ENCODE measurements at places on chromosomes 5 and 9.

GRCh38 chr9:116629634-116630033, 57.5 kb upstream of the TRIM32 start:
- no peak for DNase-seq

DNA sequence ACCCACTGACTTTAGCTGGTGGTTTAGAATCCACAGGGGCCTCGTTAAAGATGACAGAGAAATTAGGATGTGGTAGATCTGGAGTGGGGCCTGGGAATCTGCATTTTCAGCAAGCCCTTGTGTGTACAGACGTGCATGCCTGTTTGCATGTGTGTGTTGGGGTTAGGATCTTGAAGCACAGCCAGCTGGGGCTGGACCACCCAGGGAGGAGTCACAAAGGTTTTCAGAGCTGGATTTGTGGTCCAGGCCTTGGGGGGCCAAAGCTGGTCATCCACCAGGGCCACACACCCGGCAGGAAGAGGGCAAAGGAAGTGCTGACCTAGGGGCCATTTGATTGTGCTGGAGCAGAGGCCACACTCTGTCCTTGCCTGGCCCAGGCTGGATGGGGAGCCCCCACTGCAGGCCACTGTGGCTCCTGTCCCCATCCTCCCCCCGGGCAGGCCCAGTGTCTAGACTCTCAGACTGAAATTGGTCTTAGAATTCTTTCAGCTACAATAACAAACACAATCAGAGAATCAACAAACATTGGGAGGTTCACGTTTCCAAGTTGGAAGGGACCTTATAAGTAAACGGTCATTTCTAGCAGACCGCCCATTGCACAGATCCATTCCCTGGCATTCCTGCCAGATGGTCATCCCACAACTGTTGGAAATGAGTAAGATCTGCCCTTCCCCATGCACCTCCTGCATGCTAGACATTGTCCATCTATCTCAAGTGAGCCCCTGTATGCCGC, 10.3 kb downstream of the CDX1 start:
- DNase-seq = no peak

- DNase-seq = no peak
Measured at GRCh38 chr9:124320062-124320973, 62.6 kb downstream of the NEK6 start.

- DNase-seq = no peak
Measured at GRCh38 chr5:133716532-133717183, 104.3 kb upstream of the FSTL4 start.

DNA sequence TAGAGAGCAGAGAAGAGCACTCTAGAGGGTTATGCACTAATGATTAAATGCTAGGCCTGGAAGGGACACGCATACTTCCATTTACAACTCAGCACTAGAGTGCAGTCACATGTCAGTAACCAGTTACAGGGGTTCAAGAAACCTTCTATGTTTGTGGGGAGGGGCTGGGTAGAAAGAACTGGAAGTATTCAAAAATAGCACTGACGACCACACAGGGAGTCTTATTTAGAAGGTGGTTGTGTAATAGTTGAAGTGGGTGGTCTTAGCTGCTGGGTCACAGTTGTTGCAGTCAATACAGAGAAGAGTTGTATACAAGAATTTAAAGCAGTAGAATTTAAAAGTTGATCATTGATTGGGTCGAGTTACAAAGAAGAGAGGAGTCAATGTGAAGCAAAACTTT, 15.4 kb downstream of the AOPEP start:
- no peak for DNase-seq

DNA sequence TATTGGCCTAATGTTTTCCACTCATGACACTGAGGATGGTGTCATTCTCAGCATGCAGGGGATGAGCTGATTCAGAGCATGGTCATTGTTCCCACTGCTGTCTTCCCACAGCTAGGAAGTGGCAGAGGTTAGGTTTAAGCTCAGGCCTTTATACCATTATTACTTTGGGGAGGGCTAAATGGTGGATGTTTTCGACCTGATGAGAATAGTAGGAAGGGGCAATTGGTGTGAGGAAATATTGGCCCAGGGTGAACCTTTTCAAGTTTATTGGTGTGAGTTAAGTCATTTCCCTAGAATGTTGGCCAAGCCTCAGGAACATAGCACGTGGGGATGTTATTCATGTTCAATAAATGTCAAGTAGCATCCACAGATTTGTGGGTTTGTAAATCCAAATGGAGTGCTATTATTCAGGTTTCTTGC, 59.6 kb downstream of the ARHGAP26 start:
- no peak for DNase-seq

- DNase-seq = no peak
Measured at GRCh38 chr5:1728846-1729245, 70.8 kb downstream of the MRPL36 start.

DNA sequence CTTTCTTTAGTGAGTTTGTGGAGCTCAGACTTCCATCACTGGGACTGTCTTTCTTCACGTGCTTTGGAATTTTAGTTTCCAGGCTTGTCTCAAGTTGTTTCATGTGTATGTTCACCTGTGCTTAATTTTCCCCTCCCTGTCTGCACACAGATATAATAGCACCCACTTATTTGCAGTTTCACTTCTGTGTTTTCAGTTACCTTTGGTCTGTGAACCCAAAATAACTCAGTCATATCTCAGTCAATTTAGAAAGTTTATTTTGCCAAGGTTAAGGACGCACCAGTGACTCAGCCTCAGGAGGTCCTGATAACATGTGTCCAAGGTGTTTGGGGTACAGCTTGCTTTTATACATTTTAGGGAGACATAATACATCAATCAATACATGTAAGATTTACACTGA, 330.4 kb downstream of the ICE1 start:
- DNase-seq = no peak

DNA sequence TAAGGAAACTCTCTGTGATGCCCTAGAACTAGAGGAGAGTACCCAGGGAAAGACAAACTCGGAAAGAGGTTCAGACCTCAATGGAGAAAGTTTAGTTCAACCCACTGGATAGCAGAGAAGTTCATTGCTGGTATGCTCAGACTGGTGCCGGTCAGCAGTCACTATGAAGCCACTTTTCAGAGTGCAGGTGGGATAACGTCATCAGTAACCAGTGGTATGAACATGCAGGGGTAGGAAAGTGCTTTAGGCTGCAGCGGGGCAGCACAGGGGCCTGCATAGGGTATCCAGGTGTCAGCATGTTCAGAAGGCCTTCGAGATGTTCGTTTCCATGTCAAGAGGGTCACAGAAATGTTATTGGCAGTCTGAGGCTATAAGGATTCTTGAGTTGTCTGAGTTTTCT, 20.8 kb upstream of the ANKRD55 start:
- DNase-seq = no peak

DNA sequence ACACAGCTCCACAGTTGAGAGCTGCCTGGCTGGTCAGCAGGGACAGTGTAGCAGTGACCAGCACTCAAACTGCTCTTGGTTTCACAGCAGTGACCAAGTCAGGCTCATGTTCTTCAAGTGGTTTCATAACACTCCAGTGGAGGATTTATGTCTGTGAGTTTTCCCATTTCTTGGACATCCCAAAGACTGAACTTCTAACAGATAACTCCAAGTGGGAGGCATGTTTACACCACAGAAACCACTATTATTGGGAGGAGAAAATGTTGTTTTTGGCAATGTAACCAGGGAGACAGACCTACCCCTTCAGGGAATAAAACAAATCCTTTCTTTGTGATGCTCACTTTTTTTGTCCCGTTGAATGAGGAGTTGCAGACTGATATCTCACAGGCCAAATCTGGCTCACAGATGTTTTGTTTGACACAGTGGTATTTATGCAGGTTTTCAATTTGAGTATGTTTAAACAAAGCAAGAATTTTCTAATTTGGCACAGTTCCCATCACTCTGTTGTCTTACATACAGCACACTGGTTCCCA, 141.5 kb downstream of the RMI1 start:
- no peak for DNase-seq

GRCh38 chr9:70340572-70340971, 73.9 kb downstream of the KLF9 start:
- DNase-seq = no peak

DNA sequence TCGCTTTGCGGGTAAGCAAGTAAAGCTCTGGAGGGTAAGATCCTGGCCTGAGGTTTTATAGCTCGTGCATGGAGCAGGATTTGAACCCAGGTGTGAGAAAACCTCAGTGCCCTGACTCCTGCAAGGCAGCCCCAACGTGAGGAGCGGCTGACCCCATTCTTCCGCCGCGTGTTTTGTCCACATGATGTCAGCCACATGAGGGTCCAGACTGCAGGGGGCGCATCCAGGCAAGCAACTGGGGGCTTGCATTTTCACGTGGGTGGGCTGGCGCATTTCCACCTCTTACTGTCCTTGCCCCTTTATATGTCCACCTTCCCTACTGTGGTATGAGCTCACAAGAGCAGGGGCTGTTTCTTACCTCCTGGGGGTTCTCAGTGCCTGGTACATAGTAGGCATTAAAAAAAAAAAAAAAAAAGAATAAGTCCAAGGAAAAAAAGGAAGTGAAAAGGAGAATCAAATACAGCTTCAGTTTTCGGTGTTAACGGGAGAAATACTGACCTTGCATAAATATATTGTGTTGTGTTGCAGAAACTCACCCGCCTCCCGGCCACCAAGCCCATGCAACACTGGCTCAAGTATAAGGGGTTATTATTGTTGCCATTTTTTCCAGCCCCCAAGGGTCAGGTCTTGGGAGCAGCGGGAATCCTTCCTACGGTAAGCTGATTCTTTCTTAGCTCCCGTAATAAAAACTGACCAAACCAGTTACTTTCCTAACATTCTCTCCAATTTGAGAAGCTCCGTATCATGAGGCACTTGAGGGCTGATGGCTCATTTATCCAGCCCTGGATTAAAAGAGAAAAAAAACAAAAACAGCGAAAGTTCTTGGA, 15.0 kb downstream of the TLX3 start:
- DNase-seq = no peak

GRCh38 chr9:99868845-99869244, 37.6 kb upstream of the STX17 start:
- no peak for DNase-seq

DNA sequence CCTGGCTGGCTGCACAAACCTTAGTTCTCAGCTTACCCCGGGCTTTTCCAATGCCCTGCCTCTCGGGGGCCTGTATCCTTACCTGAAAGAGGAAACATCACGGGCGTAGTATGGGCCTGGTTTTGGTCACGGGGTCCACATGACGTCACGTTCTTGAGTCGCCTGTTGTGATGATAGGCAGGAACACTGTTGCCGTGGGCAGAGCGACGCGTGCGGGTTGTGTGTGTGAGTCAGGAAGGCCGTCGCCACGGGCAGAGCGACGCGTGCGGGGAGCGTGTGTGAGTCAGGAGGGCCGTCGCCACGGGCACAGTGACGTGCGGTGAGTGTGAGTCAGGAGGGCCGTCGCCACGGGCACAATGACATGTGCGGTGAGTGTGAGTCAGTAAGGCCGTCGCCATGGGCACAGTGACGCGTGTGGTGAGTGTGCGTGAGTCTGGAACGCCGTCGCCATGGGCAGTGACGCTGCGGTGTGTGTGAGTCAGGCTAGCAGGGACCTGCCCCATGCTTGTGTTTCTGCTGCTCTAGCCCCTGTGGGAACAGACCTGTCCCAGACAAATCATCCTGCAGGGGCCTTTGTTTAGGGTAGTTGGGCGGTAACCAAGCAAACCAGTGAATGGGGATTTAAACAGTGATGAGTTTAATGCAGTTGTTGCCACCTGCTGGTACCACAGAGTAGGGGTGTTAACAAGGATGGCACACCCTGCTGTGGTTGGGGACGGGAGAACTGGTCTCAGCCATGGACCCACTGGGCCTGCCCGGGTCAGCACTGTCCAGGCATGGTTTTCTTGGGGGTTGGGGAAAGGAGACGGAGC, 19.8 kb downstream of the TRIP13 start:
- peak; percentile 56 for DNase-seq

DNA sequence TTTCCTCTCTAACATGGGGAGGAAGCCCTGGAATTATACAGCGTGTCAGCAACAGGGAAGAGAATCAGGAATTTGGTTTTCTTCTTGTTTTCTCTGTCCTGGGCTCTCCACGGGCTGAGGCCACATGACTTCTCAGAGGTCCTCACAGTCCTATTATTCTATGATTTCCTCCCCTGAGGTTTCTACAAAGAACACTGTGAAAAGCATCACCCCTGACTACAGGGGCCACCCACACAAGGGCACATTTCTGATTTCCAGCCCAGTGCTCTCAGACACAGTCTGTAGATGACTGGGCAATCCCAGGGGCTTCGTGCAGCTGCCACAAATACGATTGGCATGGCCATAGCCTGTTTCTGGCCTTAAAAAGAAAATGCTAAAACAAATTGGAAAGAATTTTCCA, 284.9 kb downstream of the CEMIP2 start:
- no peak for DNase-seq

DNA sequence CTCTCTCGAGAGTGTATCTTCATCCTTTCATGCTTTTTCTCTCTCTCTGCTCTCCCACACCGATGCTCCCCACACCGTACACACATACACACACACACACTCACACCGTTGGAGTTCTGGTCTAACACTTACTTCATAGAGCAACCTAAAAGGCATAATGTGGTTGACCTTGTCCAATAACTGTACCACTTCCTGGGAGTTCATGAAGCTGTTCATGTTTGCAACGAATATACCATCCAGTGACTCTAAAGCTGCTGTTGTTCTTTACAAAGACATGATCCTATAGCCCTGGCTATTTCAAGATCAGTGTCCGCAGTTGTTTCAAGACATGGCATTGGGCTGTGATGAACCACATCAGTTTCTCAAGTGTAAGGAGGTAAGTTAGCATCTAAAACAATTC, 10.0 kb downstream of the MEF2C start:
- no peak for DNase-seq

GRCh38 chr5:134258896-134259295, 33.0 kb upstream of the PPP2CA start:
- no peak for DNase-seq

GRCh38 chr5:160469156-160470144, 47.8 kb downstream of the PTTG1 start:
- no peak for DNase-seq

DNA sequence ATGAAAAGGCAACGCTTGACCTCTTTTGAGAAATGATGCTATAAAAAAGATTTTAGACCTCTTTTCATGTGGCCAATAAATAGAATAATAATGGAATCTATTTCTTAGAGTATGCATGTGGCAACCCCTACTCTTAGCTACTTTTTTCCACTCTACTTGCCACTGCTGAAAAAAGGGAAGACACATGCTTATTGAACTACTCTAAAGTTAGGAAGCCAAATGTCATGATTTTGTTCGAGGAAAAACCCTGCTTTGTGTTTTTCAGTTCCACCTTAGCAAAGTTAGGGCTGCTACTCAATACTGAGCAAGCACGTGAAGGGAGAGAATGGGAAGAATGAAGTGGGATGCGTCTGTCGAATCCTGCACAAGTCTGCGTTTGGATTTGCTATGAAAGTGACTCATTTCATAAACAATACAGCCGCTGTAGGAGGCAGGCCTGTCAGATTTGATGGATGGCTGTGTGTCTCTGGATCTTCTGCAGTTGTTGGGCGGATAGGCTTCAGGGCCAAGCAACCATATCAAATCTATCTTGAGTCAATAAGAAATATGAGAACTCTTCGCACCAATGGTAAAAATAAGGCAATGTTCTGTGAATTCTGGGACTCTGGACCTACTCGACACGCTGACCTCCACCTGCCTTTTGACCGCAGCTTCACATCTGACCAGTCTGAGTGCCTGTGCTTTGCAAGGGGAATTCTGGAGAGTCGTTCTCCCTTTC, 333.6 kb downstream of the PIK3R1 start:
- DNase-seq = no peak

- no peak for DNase-seq
Measured at GRCh38 chr9:100324594-100325200, 28.0 kb downstream of the TEX10 start.

GRCh38 chr9:4371108-4371507, 71.2 kb upstream of the GLIS3 start:
- no peak for DNase-seq

Data from activated CD4-positive, CD25-positive, alpha-beta regulatory T cell (primary cell).